ENCODE measurements at places on chromosomes 13 and 19.
A peak's percentile ranks its signal among the peaks of the same experiment; 100 is the strongest.

DNA sequence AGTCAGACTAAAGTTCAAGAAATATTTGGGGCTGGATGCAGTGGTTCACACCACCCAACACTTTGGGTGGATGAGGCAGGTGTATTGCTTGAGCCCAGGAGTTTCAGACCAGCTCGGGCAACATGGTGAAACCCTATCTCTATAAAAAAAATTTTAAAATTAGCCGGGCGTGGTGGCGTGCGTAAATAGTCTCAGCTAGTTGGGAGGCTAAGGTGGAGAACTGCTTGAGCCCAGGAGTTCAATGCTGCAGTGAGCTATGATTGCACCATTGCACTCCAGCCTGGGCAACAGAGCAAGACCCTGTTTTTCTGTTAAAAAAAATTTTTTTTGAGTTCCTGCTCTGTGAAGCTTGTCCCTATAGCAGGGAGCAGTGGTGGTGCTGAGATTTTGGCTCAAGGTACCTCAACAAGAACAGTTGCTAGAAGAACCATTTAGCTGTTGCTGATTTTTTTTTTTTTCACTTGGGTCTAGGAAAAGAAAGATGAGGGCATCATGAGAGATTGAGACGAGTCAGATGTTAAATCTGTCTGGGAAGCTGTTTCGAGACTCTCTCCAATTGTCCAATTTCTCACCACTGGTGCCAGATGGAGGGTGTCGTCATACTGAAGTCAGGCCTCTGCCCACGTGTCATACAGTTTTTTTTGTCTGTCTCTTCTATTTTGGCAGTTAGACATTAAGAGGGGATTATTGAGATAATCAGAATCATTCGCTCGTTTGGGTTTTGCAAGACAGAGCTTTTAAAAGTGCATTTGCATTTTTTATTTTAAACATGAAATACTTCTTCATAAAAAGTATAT lies 3.7 kb downstream of the SLC25A42 start:
- DNase-seq, result no peak

DNA sequence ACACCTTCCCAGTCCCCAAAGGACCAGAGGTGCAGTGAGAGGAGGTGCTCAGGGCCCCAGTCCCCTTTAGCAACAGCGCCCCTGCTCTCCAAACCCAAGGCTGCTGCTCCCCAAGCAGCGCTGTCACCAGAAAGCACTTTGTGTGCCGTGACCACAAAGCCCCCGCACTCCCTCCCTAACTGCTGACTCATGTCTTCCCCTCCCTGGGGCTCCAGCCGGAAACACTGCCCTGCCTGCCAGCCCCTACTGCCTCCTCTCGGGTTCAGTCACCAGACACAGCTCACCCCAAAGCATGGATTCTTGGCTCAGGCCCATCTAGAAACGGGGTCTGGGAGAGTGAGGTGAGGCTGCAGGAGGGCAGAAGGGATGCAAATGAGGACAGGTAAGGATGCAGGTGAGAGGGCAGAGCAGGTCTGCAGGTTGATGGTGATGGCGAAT lies 4.9 kb upstream of the TNFSF14 start:
- peak; percentile 94 for DNase-seq

DNA sequence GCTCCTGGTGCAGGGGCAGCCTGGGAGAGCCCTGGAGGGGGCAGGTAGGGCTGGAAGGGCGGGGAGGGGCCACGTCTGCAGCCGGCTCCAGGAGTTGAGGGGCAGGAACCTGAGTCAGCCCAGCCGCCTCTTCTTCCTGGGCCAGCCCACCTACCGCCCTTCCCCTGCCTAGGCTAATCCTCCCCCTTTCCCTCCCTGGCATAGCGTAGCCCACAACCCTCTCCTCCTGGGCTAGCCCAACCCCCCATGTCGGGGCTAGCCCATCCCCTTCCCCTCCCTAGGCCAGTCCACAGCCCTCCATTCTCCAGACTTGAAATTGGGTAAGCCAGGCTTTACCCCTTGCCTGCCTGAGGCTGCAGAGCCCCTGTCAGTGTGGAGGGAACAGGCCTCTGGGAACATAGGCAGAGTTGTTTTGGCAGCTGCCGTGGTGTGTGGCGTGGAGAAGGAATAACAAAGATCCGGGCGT lies 20.6 kb upstream of the WDR18 start:
- DNase-seq, result no peak

DNA sequence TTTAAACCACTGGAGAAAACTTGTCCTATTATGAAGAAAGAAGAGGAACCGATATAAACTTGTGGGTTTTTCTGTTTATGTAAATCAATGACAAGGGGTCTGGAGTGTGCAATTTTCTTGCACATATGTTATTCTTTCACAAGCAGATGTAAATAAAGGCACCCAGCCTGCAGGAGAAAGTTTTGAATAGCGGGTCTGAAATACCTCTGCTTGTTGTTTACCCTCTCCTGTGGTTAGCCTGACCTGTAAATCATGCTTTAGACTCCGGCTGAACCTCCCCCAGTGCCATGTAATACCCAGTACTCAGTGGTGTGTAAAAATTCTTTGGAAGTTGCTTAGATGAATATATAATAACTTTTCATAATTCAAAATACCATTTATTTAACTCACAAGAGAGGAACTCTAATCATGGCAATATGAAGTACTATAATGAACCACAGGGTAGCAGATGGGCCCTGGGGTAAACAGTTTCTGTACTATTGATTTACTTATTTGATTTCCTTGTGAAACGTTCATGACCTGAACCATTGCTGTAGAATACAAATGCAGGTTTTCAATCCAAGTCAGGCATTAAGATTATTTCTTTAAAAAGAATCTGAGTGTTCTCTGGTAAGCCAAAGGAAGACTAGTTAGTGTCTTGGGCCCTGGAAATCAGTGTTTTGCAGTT lies 245.1 kb downstream of the LMO7 start:
- DNase-seq, result no peak

GRCh38 chr19:38079926-38080380 lies 144.1 kb downstream of the DPF1 start:
- no peak for DNase-seq

DNA sequence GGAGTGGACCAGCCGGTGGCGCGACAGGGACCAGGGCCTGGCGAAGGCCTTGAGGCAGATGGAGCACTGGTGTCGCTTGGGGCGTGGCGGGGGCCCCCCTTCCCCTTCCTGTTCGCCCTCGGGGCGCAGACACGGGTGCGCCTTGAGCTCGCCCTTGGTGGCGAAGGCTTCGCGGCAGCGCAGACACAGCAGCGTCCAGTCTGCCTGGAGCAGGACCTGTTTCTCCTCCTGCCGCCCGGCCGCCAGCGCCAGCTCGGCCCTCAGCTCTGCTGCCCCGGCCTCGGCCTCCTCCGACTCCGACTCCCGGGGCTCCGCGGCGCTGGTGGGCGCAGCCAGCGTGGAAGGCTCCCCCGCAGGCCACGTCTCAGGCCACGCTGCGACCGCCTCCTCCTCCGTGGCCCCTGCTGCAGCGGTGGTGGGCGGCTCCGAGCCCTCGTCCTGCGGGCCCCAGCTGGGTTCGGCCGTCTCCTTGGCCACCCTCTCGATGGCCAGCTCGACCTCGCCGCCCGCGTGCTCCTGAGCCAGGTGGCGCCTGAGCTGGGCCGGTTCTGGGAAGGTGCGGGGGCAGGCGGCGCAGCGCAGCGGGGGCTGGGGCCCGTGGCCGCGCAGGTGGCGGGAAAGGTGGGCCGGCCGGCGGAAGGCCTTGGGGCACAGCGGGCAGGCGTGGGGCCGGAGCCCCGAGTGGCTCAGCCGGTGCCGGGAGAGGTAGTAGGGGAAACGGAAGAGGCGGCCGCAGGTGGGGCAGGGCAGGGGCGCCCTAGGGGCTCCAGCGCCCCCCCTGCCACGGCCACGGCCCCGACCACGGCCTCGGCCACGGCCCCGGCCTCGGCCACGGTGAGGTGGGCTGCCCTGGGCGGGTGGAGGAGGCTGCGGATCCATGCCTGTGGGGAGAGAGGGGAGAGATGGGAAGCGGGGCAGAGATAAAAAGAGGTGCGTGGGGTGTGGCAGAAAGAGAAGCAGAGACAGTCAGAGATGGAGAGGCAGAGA lies 1.6 kb downstream of the ZNF579 start:
- DNase-seq, result no peak

GRCh38 chr19:32471095-32471494 lies 65.5 kb downstream of the DPY19L3 start:
- no peak for DNase-seq

DNA sequence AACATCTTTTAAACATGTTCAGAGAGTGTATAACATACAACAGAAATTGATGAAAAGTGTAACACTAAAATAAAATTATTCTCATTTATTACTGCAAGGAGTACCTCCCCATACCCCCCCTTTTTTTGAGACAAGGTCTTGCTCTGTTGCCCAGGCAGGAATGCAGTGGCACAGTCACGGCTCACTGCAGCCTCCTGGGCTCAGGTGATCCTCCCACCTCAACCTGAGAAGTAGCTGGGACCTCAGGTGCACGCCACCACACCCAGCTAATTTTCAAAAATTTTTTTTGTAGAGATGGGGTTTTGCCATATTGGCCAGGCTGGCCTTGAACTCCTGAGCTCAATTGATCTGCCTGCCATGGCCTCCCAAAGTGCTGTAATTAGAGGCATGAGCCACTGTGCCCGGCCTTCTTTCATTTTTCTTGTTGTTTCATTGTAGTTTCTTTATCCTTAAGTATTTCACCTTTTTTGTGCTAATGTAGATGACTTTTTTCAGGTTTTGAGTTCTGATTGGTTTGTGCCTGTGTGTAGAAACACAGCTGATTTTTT lies 28.3 kb downstream of the GATAD2A start:
- DNase-seq, result no peak

- DNase-seq, result no peak
These were observed 104.2 kb downstream of the UBL3 start for GRCh38 chr13:29746148-29746677.

DNA sequence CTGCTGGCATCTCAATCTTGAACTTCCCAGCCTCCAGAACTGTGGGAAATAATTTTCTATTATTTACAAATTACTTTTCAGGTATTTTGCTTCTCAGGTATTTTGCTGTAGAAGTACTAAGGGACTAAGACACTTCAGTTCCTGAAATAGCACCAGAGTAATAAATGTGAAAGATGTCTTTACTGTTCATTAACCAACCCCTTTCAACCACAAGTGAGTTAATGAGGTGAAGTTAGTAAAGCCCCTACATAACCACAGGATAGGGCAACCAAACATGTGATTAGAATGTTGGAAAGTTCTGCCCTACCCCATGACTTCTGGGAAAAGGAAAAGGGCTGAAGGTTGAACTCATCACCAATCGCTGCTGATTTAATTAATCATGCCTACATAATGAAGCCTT lies 2.7 kb upstream of the ZNF345 start:
- no peak for DNase-seq

DNA sequence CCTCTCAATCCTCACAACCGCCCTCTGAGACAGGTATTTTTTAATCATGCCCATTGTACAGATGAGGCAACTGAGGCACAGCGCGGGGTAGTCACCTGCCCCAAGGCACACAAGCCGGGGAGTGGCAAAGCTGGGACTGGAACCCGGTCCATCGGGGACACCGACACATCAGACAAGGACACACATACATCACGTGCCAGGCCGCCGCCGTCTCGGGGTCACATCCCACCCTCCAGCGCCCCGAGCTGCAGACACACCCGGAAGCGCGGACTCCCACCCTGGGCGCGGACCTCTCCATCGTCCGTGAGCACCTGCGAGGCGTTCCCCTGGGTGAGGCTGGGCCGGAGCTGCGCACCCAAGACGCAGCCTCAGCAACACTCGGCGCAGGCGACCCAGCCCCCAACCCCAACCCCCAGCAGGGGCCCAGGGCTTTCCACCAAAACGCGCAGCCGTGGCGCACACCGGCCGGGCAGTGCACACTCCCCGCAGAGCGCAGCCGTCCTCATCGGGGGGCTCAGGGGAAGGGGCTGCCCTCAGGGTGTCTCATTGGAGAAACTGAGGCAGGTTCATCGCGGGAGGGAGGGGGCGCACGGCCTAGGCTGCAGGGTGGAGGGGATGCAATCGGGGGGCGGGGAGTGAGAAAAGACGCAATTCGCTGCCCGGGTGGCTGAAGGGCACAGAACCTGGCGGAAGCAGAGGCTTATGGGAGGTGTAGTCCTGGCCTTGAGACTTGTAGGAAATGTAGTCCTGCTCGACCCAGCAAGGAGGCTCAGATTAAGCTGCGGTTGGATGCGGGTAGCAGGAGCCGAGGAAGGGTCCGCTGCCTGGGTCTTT lies 1.9 kb upstream of the LMTK3 start:
- peak; percentile 70 for DNase-seq

DNA sequence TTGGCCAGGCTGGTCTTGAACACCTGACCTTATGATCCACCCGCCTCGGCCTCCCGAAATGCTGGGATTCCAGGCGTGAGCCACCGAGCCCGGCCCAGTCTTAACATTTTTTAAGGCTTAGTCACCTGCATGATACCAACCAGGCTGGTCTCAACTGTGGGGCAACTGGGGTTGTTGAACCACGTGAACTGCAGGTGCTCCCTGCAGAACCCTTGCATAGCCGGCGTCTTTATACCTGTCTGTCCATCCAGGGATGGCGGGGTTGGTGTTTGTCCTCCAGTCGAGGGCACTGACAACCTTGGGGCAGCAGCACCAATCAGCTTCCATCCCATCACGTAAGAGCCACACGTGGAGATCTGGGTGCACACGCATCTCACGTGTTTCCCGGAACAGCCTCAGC lies 24.8 kb upstream of the LILRA2 start:
- no peak for DNase-seq

DNA sequence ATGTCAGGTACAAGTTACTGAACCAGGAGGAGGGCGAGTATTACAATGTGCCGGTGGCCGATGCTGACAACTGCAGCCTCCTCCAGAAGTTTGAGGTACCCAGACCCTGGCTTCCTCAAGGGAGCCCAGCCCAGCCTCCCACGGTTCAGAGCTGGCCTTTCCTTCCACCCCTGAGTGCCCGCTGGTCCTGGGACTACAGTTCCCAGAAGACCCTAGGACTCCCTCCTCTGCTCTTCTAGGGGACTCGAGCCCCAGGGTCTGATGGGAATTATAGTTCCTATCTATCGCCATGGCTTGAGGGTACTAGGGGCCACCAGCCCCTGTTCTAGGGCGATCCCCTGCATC lies 11.0 kb downstream of the PRKCG start:
- DNase-seq, result no peak

DNA sequence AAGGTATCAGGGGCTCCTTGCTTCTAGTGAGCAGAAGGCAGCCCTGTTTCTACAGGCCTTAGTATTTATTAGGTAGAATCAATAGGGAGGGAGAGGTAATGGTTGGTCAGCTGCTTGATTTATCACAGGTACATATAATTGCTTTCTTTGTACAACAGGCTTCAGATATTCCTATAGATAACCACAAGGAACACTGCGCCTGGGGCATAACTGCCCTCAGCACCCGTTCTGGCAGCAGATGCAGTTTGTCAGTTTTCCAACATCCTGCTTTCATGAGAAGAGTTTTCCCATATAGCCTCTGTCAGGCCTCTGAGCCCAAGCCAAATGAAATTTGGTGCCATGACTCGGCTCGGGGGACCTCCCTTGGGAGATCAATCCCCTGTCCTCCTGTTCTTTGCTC lies 12.4 kb upstream of the ZNF486 start:
- DNase-seq, result no peak

- DNase-seq, result no peak
These were observed 80.5 kb downstream of the GADD45B start for GRCh38 chr19:2556221-2557092.

DNA sequence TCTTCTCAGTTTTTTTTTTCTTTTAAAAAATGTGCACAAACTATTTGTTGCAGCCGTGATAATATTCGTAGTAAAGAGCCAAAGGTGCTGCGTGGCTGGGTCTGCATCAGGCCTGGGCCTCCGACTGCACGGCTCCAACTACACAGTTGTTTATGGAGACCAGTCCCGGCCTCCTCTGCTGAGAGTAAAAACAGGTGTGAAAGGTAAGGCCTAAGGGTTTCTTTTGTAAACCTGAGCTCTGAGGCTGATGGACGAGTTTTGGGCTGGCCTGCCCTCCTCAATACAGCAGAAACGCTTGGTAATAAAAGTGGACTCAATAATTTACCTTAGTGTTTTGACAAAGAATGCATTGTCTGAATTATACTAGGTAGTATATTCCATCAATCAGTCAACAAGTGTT lies 3.9 kb downstream of the MBNL2 start:
- no peak for DNase-seq

All from stimulated activated naive CD4-positive, alpha-beta T cell treated with Interleukin-2 at 50 U/mL for 16 hours (primary cell).